ENCODE measurements at places on chromosomes 7 and 10.
A peak's percentile ranks its signal among the peaks of the same experiment; 100 is the strongest.

DNA sequence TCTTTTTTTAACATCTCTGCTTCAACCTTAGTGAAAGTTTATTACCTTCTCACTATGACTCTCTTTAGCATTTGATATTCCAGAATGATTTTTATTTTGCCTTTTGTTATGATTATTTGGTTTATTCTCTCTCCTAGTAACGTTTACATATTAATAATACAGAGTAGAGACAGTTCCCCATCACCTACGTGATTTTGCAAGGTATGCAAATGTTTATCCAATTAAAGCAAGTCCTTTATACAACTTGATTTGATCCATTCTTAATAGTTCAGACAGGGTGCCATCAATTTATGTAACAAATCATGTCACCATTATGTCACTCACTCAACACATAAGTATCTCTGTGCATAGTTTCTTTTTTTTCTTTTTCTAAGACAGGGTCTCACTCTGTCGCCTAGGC, 26.2 kb downstream of the ECD start:
- DNase-seq: no peak

DNA sequence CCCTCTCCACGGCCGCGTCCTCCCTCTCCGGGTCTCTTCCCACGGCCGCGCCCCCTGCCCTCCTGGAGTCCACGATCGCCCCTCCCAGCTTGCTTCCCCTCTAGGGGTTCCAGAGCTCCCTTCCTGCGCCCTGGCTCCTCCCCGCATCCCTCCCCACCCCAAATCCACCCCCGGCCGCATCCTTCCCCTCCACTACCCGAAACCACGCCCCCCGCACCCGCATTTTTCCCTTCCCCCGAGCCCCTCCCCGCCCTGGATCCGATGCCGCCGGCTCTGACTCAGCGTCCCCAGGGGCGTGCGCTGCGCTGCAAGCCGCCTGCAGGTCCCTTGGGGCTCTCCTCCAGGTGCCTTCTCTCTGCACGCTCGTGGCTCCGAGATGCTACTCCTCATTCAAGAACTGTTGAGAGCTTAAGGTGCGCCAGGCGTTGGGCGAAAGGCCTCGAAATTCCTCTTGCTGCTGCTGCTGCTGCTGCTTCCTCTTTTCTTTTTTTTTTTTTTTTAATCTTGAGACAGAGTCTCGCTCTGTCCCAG, 372 bp upstream of the TMEM130 start:
- DNase-seq: no peak

DNA sequence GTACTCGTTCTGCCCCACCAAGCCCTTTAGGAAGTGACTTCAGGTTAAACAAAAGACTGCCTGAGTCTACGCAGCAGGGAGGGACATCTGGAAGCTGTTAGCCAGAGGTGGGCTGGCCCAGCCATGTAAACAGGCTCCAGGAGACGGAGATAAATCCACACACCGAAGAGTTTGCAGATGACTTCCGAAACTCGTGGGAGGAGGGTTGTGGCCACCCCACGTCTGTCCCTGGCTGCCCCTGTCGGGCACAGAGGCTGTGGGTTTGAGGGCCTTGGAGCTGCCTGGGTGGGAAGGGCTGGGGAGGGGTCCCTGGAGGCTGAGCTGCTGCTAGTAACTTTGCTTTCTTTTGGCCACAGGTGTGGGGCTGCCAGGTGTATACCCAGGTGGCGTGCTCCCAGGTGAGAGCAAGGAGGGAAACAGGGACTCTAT, 15.6 kb downstream of the ELN start:
- no peak for DNase-seq

DNA sequence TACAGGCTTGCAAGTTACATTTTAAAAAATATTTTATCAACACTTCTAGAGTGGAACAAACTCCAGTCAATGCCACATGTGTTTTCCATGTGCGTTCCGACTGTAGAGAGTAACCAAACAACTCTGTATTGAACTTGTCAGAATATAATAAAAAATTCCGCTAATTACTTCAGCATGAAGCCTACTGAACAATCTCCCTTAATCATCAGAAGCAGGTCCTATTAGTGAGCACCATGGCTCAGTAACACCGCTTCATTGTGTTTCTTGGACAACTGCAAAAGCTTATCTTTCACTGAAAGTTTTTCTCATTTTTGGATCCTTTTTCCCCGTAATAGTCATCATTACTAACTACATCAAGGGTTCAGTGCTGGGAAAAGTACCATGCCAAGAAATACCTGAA, 117.0 kb downstream of the MKX start:
- DNase-seq: no peak

- no peak for DNase-seq
These were observed 964.6 kb upstream of the CELF2 start for GRCh38 chr10:10053051-10053450.

GRCh38 chr7:157056957-157057902, 46.8 kb upstream of the MNX1 start:
- no peak for DNase-seq

DNA sequence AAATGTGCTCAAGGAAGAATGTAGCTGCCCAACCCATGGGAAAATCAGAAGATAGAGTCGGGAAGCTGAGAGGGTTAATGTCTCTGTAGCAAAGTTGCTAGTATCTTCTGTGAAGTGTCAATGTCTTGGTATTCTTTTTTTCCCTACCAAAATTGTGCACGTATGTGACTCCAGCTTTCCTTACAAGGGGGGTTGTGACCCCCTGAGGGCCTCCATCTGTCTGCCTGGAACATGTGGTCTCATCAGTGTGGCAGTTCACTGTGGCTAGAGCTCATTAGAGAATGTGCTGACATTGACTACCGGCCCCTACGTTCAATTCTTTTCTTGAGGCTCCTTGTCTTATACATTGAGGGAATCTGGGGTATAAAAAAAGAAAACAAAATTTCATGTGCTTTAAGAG, 725.2 kb upstream of the CELF2 start:
- DNase-seq: no peak

DNA sequence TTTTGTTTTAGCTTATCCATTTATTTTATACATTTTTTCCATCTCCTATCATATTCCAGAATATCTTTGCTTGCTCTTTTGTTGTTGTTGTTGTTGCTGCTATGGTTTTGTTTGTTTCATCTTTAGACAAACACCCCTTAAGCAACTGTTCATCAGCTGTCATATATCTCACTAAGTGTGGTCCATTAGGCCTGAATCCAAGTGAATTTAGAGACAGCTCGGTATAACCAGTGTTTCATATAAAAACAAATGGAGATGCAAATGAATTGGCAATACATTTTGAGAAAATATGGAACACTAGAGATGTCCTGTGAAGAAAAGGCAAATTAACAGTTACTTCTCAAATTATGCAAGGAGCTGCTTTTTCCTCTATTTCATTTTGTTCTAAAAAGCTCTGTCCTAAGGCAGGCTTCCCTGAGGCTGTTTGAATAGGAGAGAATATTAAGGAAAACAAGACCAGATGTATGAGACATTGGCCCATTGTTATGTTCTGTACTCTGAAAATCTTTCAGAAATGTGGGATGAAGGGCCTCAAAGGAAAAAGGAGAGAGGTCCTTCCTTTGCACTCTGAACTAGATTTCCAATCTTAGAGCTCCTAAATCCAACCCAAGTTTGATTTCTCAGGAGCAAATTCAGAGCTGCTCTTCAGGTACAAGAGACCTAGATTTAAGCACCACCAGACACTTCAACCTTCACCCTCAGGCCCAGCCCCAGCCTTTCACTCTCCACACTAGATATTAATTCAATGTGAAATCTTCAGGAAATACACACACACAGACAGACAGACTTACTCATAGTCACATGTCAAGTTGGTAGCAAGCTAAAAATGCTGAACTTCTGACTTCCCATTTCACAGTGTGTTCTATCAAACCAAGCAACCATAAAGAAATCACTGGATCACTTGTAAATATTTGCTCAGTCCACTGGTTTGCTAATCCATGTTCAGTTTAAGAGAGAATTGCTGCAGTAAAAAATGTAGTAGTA, 5.4 kb downstream of the TFEC start:
- peak; percentile 46 for DNase-seq

DNA sequence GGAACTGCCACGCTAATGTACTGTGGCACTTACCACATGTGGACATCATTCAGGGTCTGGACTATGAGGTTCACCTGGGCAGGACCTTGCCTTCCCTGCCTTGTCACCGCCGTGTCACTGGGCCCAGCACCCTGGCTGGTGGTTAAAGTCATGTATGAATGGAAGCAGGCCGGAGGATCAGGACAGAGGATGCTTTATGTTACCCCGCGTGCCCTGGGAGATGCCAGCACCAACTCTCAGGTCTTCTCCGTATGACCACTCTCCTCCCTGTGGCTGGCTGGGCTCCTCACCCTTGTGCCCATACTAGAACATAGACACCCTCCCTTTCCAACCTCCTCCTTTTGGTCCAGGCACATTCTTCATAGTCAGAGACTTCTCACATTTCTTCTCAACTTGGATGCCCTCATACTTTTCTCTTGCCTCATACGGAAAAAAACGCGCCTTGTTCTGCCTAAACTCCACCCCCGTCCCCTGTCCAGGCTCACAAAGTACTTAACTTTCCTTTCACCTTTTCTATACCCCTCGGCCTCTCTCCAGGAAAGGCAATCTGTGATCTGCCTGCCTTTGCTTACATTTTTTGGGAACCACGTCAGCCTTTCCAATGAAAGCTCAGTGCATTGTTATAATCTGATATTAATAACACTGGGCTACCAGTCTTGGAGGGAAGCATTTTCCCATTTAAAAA, 240.0 kb downstream of the TEX36 start:
- peak; percentile 19 for DNase-seq

DNA sequence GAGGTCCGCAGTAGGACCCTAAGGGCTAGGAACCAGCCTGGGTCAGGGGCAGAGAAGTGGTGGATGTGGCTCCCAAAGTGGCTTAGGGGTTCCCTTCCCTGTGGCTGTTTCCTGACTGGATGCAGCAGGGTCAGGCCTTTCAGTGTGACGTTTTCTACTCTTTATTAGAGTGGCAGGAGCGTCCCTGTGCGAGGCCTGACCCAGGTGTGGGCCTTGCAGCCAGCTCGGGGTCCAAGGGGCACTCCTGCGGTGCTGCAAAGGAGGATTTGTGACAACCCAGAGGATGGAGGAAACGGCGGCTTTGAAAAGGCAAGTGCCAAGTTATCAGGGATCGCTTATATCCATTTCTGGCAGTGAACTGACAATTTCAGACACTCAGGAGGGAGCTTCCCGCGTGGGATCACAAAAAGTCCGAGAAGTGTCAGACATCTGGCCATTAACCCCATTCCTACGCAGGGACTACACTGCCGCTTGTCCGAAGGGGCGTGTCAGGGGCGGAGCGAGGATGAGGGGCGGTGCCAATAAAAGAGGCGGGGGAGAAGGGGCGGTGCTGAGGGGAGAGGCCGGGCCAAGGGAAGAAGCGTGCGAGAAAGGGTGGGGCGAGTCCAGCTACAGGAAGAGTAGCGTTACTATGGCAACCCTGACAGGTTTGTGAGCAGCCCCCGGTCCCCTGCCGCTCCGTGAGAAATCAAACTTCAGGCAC, 98.8 kb upstream of the ZNF722 start:
- DNase-seq: no peak

GRCh38 chr7:131007439-131008330, 273.7 kb upstream of the KLF14 start:
- DNase-seq: no peak

GRCh38 chr7:14761510-14762296, 140.8 kb downstream of the DGKB start:
- peak; percentile 42 for DNase-seq

DNA sequence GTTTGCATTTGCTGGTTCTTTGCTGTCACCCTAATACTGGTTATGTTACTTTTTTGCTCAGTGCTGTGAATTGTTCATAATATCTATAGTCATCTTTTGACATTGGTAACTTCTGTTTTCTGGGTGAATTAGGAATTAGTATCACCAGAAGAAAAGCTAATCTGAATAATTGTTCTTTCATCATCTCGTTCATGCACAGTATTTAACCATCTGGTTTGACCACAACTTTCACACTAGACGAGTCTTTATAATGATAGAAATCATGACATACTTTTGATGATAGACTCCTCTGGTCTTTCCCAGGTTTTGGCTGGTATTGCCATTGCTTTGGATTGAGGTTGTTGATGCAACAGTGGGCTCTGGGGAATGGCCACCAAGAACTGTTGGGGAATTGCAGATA, 25.1 kb downstream of the SGPL1 start:
- DNase-seq: no peak

DNA sequence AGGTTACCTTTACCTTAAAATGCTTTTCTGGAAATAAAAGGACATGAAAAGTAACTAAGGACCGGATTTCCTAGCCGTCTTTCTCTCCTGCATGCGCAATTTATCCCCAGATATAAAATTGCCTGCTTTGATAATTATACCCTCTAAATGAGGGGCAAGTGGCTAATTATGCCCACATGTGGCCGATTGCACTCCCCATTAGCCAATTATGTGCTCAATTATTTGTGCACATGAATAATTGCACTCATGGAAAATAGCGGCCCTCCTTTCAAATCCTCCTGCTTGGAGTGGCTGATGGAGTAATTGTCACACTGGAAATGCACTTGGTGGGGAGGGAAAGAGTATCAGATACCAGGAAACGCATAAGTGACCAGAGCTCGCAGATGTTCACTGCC, 66.4 kb upstream of the ATRNL1 start:
- DNase-seq: no peak

GRCh38 chr10:20457649-20458048, 439.5 kb downstream of the NEBL start:
- DNase-seq: no peak

GRCh38 chr10:113235508-113235907, 285.5 kb downstream of the TCF7L2 start:
- no peak for DNase-seq

GRCh38 chr10:117000580-117000979, 4.4 kb downstream of the SHTN1 start:
- no peak for DNase-seq

DNA sequence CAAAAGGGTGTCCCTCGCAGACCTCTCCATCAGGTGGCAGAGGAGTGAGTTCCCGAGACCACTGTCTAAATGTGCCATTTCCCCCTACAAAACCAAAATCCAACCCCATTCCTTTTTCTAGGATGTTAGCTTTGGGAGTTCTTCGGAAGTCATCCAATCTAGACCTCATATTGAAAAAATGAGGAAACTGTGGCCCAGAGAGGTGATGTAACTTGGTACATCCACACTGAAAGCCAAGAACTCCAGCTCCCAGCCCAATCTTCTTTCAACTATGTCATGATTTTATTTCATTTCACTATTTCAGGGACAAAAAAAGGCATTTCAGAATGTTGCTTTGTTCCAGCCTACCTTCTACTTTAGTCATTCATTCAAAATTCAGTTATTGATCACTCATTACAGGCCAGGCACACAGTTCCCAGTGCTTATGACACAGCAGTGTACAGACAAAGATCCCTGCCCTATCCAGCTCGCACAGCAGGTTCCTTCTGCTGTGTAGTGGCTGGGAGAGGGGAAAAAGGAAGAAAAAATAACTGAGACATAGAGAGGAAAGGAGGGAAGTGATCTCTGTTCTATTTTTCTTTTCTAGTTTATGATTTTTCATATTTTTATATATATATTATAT, 35.8 kb downstream of the SCRN1 start:
- no peak for DNase-seq

- DNase-seq: no peak
These were observed 185.7 kb downstream of the TAX1BP1 start for GRCh38 chr7:27925573-27926201.
